ENCODE measurements at places on chromosomes 4 and X. TPM values are rescaled to one million over a fixed set of nuclear protein-coding genes. Genes with fewer than 3 reads are reported as not detected.

DNA sequence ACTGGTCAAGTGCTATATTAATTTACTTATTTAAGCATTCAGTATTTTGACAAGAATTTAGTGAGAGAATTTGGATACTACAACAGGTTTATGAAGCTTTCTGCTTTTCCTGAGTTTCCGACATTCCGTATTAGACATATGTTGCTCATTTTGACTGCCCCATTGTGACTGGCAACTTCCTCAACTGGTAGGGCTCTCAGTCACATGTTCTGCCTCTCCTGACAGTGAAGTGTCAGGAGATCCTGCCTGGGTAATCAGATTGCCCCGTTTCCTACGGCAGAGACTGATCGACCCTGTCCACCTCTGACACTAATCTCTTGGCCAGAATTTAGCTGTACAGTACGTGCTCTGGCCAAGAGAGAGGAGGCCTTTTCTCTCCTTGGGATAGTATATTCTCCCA is 49.5 kb downstream of the CLNK start:
- no peak for DNase-seq

- no peak for DNase-seq
Observed at GRCh38 chr4:129561886-129562671, 466.1 kb downstream of the C4orf33 start.

DNA sequence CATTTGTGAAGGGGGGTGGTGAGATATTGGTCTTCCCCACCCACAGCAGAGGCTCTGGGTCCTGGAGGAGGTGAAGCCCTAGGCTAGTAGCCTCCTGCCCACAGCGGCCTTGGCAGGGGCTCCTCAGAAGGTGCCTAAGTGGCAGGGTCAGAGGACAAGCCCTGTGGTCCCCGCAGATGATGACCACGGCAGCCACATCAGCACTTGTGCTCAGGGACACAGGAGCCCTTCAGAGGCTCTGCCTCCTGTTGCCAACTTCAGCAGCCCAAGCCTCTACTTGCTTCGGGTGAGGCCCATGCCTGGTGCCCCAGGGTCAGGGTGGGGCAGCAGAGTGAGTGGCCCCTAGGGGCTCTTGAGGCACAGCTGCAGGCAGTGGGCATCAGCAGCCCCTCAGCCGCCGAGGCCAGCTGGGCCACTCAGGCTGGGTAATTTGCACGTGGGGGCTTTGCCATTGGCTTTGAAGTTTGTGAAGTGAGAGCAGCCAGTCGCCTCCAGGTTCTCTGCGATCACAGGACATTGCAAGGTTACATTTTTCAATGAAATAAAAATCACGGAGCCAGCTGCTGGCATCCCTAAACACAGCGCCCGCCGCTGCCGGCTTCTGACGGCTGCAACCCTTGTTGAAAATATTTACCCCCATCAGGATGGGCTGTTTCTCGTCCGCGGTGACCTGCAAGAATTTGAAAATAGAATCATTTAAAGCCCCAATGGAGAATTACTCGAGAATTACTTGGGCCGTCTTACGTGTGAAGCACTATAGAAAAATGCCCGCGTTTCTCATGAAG is 108.5 kb downstream of the HMX1 start:
- DNase-seq: no peak

The PCSK1N gene
- polyA plus RNA-seq: 20.2 TPM

The C1QTNF7 gene
- polyA plus RNA-seq: 28.6 TPM

The MAGEE2 gene
- 0.49 TPM for polyA plus RNA-seq

The UGT2B11 gene
- 1.9 TPM for polyA plus RNA-seq

DNA sequence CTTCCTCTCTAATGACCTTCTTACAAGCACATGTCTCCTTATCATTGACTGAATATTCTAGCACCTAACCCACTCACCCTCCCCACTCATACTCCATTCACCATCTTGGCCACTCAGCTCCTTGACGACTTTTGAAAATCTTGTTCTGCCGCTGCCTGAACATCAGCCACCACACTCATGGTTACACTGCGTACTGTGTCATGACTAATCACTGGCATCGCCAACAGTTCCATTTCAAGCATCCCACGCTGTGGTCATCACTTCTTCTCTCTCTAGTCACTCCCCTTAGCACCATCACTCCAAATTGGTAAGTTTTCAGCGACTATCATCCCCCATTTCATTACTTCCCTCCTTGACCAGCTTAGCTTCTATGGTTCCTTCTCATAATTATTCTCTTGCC is 352.8 kb downstream of the MAPK10 start:
- no peak for DNase-seq

DNA sequence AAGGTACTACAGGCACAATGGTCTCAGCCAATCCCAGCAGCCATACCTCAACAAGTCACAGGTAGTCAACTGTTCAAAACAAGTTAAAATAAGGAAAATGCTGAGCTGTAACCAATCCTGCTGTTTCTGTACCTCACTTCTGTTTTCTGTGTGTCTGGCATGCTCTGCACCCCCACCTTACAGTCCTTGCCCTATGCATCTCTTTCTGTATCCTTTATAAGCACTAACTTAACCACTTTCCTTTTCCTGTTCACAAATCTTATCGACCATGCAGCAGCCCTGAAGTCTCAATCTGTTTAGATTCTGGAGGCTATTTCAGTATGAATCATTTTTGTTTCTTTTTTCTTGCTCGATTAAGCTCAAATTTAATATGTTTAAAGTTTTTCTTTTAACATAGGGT is 12.5 kb upstream of the FAM13A start:
- DNase-seq: no peak

The KIAA1210 gene
- 1.5 TPM for polyA plus RNA-seq

- no peak for DNase-seq
Observed at GRCh38 chr4:6011271-6011671, 7.0 kb downstream of the C4orf50 start.

- DNase-seq: no peak
Observed at GRCh38 chr4:17664755-17665154, 50.3 kb downstream of the MED28 start.

- DNase-seq: no peak
Observed at GRCh38 chrX:9942086-9942485, 25.1 kb upstream of the CLDN34 start.

GRCh38 chr4:182413550-182413949 is 170.3 kb downstream of the TENM3 start:
- no peak for DNase-seq

DNA sequence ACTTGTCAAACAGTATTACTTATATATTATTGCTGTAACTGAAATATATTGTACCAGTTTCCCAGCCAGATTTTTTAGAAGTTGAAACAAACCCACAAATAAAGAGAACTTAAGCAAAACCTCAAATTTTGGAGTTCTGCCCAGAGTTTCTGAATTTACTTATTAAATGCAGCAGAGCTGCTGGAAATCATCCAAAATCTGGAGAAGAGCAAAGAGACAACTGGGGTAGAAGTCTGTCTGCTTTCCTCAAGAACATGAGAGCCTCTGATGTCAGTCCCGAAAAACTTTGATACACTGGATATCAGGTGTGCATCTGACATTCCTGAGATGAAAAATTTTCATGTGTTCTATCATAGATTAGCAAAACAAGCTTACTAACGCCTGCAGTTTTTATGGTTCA is 325.9 kb downstream of the NR3C2 start:
- DNase-seq: peak; percentile 35

- DNase-seq: no peak
Observed at GRCh38 chrX:152907084-152907651, 9.3 kb downstream of the ZNF185 start.

DNA sequence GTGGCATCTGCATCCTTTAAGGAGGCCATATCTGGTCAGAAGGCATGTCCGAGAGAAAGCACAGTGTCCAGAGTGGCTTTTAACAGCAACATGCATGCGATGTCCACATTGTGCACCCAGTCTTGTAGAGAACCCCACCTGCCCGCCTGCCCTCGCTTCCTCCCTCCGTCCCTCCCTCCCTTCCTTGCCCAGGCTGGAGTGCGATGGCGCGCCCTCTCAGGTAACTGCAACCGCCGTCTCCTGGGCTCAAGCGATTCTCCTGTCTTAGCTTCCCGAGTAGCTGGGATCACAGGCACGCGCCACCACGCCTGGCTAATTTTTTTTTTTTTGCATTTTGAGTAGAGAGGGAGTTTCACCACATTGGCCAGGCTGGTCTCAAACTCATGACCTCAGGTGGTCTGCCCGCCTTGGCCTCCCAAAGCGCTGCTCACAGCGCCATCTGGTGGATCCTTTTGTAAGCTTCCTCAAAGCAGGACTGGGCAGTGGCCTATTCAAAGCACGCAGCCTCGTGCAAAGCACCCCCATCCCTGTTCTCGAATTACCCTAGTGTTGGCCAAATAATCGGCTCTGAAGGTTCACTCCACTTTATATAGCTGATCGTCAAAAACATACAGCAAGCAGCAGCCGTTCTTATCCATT is 15.0 kb downstream of the BRCC3 start:
- DNase-seq: no peak

- no peak for DNase-seq
Observed at GRCh38 chr4:81505004-81505598, 33.4 kb upstream of the RASGEF1B start.

GRCh38 chrX:17803449-17803848 is 57.6 kb downstream of the RAI2 start:
- DNase-seq: no peak

GRCh38 chr4:28209371-28209924 is 1348.8 kb downstream of the STIM2 start:
- no peak for DNase-seq

The MAGEB10 gene
- not detected for polyA plus RNA-seq

The DDX53 gene
- not detected for polyA plus RNA-seq

The SSX2B gene
- not detected for polyA plus RNA-seq

DNA sequence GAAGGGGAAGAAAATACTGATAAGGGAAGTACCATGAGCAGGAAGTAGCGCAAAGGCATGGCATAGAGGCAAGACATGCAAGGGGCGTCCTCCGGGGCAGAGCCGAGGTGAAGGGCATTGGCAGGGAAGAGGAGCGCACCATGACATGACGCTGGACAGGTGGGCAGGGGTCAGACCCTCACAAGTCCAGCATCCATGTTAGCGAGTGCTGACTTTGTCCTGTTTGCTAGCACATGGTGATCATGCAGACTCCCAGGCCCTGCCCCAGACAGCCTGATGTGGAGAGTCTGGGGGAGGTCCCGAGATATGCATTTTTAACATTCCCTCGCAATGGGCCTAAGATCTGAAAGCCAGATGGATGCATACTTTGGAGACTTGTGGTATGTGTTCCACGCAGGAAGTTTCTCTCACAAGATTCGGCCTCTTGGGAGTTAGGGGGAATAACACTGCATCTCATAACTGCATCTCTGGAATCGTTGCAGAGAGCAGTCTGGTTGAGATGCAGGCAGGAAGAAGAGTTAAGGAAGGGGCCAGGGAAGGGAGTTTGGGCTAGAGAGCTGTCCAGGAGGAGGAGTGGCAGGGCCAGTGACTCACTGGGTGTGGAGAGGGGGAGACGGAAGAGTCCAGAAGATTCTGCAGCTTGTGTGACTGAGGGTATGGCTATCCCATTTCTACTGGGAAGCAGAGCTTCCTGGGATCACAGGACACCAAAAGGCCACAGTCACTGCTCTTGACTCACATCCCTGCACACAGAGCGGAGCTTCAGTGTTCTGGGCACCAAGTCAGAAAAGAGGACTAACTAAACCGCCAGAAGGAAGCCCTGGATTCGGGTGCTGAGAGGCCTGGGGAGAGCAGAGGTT is 59.7 kb downstream of the FAM184B start:
- no peak for DNase-seq

- no peak for DNase-seq
Observed at GRCh38 chr4:7169134-7169533, 23.2 kb upstream of the SORCS2 start.

The ELF4 gene
- 12.6 TPM for polyA plus RNA-seq

DNA sequence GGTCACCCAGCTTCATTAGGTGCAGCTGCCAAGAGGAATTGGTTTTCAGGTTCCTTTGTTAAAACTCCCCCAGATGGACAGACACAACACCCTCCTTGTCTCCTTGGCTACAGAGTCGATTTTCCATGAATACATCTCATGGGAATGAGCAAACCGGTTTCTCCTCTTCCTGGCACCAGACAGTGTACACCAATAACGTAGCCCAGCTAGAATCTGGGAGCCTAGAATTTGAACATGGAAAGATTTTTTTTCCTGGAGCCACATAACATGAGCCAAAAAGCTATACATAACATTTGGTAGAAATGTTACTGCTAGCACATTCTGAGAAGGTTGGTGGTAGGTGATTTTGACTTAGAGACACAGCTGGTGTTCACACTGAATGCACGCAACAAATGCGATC is 62.9 kb upstream of the SLC34A2 start:
- DNase-seq: no peak

DNA sequence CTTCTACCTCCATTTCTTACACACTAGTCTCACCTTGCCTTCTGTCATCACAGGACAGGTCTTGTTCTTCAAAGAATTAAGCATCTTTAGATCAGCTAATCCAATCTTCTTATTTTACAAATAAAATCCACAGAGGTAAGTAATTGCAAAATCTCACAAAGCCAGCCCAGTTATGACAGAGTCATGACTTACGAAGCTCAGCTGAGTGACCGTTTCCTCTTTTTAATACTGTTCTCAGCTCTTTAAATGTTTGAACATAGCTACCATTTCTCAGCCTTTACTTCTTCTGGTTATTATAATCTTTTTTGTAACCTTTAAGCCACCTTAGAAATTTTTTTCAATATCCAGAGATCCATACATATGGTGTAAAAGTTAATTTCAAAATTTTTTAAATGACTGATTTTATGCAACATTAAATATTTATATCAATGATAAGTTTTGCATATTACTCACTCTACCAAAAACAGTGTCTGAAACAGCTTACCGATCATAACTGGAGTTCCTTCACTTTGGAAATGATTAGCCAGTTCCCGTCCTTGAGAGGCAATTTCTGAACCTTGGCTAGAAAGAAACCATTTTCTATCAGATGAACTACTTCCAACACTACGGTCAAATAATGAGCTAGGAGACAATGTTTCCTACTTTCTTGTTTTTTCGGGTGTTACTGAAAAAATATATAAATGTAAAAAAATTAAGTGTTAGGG is 8.8 kb downstream of the ANKRD37 start:
- DNase-seq: no peak

DNA sequence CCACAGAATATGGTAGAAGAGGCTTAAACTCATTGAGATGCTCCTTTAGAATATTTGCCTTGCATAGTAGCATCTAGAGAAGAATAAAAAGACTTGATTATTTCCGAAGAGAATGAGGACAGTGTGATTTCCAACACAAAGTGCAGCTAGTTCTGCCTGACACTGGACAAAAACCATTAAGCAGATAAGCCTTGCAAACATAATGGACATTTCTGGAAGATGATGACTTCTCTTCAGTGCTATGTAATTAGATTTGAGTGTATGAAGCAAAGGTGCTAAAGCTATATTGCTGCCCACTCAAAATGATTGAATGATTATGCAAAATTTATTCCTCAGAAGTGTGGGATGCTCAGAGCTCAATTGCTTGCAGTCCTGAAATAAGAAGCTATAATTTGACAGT is 156.4 kb downstream of the VEGFC start:
- DNase-seq: no peak

- DNase-seq: no peak
Observed at GRCh38 chr4:70614184-70614555, 14.4 kb upstream of the ENAM start.

DNA sequence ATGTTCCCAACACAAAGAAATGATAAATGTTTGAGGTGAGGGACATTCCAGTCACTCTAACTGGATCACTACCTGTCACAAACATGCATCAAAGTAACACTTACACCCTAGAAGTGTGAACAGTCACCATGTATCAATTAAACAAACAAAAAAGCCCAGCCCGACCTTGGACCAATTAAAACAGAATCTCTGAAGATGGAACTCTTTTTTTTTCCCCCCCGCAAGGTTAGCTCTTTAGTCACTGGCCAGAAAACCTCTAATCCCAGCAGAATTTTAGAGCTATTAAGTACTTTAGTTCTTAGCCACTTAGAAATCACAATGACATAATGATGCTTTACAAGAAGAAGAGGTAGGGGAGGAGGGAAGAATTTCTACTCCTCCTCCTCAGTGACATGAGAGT is 154.5 kb downstream of the PALLD start:
- DNase-seq: no peak

All from right renal pelvis (tissue), 4 donors.